Effector CD8-positive, alpha-beta T cell (primary cell): ENCODE measurements at places on chromosomes 3 and 15.
A peak's percentile ranks its signal among the peaks of the same experiment; 100 is the strongest.

GRCh38 chr3:34357461-34357860, 559.0 kb downstream of the PDCD6IP start:
- no peak for DNase-seq

- DNase-seq = no peak
Measured at GRCh38 chr3:157543501-157544035, 40.4 kb upstream of the VEPH1 start.

DNA sequence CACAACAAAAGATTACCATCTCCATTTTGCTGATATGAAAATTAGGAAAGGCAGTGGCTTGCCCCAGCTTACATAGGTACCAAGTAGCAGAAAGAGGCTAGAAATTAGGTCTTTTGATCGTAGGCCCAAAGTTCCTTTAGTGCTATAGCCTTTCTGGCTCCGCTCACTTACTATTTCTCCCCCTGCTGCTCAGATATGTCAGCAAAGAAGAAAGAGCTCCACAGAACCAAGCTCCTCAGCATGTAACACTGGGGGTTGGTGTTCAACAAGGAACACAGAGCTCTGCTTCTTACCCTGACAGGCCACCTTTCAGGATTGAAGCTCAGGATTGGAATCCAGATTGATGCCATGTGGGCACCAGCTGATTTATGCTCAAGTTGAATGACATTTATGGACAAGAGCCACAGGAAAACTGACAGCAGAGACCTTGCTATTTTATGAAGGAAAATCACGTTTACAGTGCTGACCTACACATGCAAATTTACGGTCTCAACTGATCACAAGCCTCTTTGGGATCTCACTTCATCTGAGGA, 6.1 kb upstream of the IL12A start:
- DNase-seq = no peak

- peak; percentile 20 for DNase-seq
Measured at GRCh38 chr15:42650208-42651066, 75.0 kb downstream of the STARD9 start.

GRCh38 chr15:74257105-74257504, 21.0 kb downstream of the CCDC33 start:
- no peak for DNase-seq

- no peak for DNase-seq
Measured at GRCh38 chr3:57382933-57383332, 90.4 kb upstream of the ASB14 start.

- DNase-seq = no peak
Measured at GRCh38 chr3:46675426-46675825, 18.1 kb downstream of the ALS2CL start.
